ENCODE measurements at places on chromosomes 1 and 21.
A peak's percentile ranks its signal among the peaks of the same experiment; 100 is the strongest.

- DNase-seq: no peak
Observed at GRCh38 chr1:235940285-235940684, 73.6 kb upstream of the LYST start.

GRCh38 chr1:2046174-2046917 is 3.9 kb upstream of the PRKCZ start:
- DNase-seq: no peak

DNA sequence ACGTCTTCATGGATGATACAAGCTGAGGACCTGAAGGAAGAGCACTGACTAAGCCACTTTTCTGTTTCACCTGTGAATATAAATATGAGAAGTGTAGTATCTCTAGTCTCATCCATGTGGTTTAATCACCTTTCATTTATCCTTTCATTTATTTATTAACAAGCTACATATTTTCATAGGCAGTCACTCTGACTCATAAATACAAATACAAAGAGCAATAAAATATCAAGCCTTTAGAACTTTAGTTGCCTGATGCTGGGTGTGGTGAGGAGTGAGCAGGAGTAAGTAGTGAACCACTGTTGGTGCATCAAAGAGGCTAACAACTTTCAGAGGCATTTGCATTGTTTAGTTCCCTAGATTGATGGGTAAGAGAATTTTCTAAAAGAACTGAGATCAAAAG is 269.0 kb upstream of the C1orf87 start:
- DNase-seq: no peak

GRCh38 chr1:34742667-34743270 is 12.1 kb upstream of the GJB5 start:
- peak; percentile 57 for DNase-seq

DNA sequence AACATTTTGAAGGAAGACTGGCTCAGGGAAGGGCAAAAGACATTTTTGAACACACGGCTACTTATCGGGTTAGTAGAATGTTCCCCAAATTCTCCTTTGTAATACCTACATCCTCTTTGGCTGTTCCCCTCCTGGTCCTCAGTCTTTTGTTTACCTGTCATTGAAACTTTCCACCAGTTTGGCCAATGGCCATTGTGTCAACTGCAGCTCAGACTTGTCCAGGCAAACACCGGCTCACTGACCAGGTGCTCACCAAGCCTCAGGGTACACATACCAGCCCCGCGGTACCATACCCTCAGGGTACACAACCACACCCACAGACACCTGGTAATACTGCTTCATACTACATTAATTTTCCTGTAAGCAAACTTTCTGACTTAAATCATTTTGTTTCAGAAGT is 84.8 kb upstream of the ZNF648 start:
- no peak for DNase-seq

GRCh38 chr1:1058921-1059493 is 15.1 kb downstream of the RNF223 start:
- no peak for DNase-seq

DNA sequence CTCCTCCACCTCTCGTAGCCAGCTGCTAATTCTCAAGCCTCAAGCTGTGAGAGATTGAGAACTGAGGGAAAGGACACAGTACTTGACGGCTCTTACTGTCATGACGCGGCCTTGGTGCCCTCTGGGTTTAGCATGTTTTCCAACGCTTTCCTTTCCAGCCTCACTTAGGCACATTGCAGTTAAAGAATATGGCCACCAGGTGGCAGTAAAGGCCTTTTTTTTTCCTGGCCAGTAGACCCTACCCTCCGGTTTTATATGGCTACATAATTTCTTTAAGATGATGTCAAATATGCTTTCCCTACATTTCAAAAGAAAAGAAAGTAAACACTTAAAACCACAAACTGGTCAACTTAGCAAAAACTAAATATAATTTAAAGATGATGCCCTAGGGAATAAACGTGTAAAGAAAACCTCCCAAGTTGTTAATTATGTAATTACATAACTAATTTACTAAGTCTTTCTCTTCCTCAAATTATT is 56.8 kb upstream of the PRDX6 start:
- DNase-seq: peak; percentile 37

- no peak for DNase-seq
Observed at GRCh38 chr1:19484338-19484797, 971 bp downstream of the CAPZB start.
